ENCODE measurements at places on chromosomes 2 and 18.

- DNase-seq, result no peak
These were observed 11.8 kb upstream of the ROCK1 start for GRCh38 chr18:21123290-21123926.

DNA sequence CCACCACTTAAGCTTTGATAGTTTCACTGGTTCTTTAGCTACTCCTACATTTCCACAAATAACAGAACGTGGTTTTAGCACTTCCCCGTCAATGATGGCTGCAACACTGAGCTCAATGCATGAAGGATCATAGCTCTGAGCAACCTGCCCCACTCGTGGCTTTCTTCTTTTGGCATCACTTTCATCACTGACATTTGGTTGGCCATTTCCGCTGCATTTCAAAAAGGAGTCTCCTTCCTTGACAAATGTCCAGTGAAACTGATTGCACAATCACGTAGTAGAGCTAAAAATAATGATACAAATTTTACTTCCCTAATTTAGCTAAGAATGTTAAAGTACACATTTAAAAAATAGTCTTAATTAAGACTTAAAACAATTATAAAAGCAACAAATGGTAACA, 205.2 kb upstream of the HDAC4 start:
- no peak for DNase-seq

- no peak for DNase-seq
These were observed 1607.8 kb upstream of the PIK3C3 start for GRCh38 chr18:40347261-40347660.

GRCh38 chr18:74266161-74266560, 25.6 kb downstream of the CYB5A start:
- no peak for DNase-seq

DNA sequence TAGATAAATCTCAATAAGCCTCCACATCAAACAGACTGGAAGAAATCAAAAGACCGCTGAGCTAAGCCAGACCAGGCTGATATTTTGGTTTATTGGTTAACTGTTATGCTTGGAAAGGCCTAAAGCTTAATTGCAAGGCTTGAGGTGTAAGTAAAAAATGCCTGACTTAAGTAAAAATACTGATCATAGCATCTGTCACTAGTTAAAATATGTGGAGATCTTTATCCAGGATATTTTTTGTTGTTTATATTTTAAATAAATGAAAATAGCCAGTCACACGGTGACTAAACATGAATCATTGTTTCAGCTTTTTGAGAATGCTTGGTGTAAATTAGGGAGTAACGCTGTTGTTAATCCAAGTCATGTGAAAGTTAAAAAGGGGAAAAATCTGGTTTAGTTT, 127.9 kb downstream of the THADA start:
- no peak for DNase-seq
